ENCODE measurements at places on chromosomes 7 and 10.

GRCh38 chr10:18303851-18304801 lies 163.9 kb downstream of the CACNB2 start:
- no peak for DNase-seq

DNA sequence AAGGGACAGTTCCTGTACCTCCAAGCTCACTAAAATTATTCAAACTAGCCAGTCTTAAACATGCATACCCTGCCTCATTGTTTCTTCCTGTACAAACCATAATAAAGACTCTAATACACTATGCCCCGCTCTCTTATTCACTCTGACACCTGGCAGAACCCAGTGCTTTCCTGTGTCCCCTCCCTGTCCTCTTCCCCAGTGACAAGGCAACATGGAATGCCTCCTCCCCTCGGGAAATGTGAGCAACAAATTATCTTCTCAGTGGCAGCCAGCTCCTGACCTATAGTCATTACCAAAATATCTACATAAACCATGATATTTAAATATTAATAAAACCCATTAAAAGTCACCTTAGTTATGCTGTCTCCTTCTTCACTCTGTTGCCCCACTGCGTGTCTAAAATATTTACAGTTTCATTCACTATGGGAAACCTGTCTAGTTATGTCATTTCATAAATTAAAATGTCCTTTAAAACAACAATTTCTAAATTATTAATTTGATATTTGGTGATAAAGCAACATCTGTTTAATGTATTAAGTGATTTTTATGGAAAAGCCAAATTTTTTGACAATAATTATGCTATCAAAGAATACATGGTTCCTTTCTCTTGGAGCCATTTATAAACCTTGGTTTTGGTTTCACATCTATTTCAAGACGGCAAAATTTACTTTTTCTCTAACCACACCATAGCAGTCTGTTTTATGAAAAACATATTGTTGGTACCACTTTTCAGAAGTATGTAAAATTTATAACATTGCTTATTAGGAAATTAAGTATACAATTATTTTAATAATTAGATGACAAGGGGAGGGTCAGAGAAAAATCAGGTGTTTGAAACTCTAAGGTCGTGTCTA lies 1355.2 kb downstream of the XPNPEP1 start:
- DNase-seq = no peak

DNA sequence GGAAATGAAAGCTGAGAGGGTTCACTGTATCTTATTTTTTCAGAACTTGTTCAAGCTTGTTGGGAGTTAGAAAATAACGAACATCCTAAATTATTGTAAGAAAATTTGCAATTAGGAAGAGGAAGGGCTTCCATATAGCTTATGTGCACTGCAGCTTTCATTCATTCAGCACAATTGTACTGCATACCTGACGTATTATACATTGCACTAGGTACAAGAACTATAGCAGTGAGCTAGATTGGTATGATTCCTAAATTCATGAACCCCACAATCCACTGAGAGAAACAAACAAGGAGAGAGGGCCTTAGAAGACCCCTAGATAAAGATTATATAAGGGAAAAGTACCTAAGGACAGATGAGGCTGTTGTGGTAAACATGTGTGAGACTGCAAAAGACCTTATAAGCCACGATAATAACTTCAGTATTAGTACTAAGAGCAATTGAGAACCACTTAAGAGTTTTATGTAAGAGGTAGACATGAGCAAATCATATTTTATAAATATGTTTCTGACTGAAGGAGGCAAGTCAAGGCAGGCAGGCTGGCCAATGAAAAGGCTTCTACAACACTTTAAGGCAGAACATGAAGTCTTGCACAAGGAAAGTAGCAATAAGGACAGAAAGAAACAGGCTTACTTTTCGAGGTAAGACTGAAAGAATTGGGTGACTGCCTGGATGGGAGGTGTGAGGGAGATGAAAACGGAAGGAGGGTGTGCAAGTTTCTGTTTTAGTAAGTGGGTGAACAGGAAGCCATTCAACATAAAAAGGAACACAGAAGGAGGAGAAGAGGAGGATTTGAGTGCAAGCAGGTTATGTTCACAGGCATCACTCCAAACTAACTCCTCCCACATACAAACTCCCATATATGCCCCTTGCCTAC lies 77.9 kb upstream of the LRRN3 start:
- peak; percentile 26 for DNase-seq

DNA sequence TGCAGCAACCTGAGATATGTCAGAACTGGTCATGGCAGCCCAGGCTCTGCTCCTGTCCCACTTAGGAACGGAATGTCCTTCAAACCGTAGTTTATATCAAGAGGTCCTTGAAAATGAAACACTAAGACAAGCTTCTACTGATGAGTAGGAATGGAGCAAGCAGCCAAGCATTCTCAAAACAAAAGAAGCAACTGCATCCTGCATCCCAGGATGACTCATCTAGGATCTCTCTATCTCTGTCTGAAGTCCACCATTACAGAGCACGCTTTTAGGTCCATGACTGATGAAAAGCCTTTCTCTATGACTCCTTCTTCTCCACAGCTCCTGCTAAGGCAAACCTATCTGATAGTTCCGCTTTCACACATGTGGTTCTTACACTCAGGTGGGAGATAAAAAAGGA lies 16.3 kb downstream of the MBL2 start:
- DNase-seq = no peak

- no peak for DNase-seq
Observed at GRCh38 chr10:97059006-97059871, 126.5 kb downstream of the SLIT1 start.

DNA sequence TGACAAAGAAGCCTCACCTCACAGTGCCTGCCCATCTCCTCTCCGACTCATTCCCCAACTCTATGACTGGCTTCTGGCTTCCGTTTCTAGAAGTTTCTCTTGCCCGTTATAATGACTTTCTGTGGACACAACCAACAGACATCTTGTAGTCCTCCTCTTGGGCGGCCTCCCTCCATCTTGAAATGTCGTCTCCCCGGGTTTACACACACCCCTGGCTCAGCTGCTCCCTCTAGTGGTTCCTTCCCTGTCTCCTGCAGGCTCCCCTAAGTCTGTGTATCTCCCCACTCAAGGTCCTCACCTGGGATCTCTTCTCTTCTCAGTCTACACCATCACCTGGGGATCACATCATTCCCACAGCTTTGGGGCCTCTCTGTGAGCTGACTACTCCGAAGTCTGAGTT lies 123.4 kb upstream of the NEBL start:
- no peak for DNase-seq

DNA sequence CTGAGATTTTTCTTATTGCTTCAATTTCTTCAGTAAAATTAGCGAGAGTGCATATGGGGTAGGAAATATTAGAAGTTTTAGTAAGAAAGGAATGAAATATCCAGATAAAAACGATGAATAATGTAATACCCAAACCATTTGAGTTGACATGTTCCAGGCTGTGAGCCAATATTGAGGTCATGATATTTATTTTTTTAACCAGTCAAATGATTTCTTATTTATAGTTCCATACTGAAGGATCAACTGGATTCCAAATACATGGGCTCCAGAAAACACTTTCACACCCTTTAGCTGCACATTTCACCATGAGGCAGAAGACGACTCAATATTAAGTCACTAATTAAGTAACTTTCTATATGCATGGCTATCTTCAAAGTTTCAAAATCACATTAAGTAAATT lies 312.5 kb downstream of the PPP1R3A start:
- DNase-seq = no peak

GRCh38 chr7:149799397-149800168 lies 26.2 kb upstream of the ZNF467 start:
- peak; percentile 57 for DNase-seq

GRCh38 chr7:68573271-68574005 lies 1024.8 kb upstream of the AUTS2 start:
- no peak for DNase-seq

GRCh38 chr10:15515202-15515601 lies 144.1 kb upstream of the FAM171A1 start:
- no peak for DNase-seq

- no peak for DNase-seq
Observed at GRCh38 chr10:5988336-5988920, 11.1 kb upstream of the IL15RA start.

GRCh38 chr10:114743521-114744231 lies 77.9 kb upstream of the FHIP2A start:
- DNase-seq = no peak

GRCh38 chr10:43683451-43684291 lies 35.0 kb upstream of the ZNF32 start:
- DNase-seq = peak; percentile 4

DNA sequence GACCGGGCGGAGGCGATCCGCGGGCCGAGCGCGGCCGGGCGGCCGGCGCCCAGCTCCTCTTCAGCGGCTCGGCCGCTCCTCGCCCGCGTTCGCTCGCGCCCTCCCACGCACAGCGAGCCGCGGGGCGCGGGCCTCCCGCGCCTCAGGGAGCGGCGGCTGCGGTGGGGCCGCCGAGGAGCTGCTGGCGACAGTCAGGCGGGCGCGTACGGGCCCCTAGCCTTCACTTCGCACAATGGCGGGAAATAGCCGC lies at the start of gene MCMBP:
TSS of gene MCMBP (minus strand) at position 234 of the 250 bp plus-strand sequence. CDS start 259 bp downstream, outside the sequence.
- DNase-seq = no peak

GRCh38 chr7:46565253-46566096 lies 644.4 kb upstream of the IGFBP3 start:
- DNase-seq = no peak

- DNase-seq = no peak
Observed at GRCh38 chr10:93818086-93818485, 60.4 kb downstream of the LGI1 start.

DNA sequence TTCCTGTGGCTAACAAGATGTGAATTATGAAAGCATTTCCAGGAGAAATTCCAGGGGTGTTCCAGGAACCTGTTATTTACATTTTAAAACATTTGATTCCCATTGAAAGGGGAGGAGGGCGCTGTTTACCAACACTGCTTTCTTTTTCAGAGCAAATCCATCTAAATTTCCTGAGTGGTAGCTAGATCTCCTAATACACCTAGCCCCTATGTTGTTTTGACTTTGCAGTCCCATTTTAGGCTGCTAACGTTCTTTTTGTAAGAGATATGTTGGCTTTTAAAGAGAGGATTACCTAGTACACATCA lies 130.8 kb downstream of the TCF7L2 start:
- no peak for DNase-seq

GRCh38 chr7:125775317-125775716 lies 845.7 kb upstream of the POT1 start:
- DNase-seq = no peak

DNA sequence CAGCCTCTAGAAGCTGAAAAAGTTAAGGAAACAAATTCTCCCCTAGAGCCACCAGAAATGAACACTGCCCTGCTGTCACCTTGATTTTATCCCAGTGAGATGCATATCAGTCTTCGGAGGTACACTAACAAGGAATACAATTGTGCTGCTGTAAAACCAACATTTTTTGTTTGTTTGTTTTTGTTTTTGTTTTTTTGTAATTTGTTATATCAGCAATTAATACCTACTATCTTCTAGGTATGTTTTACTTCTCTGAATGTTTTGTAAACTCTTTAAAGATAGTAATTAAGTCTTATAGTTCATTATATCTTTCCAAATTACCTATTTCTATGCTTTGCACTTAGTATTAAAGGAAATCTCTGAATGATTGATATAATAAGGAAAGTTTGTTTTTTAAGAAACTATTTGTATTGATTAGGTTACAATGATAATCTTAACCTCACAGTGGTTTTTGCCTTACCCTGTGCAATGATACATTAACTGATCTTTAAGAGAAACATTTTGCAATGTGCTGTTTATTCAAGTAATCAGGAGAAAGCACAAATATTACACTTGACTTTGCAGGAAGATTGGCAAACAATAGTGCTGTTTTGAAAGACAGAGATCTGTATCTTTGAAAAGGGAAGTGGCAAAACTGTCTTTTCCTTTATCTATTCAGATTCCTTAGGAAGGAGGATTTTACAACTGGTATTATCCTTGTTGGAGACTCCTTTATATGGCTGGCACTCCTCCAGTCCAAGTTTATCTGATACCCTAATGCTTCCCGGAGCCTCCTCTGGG lies 11.3 kb upstream of the HGF start:
- no peak for DNase-seq

GRCh38 chr10:80535671-80536360 lies 1.9 kb upstream of the SH2D4B start:
- peak; percentile 76 for DNase-seq

GRCh38 chr10:63666836-63667383 lies 145.7 kb downstream of the REEP3 start:
- no peak for DNase-seq

DNA sequence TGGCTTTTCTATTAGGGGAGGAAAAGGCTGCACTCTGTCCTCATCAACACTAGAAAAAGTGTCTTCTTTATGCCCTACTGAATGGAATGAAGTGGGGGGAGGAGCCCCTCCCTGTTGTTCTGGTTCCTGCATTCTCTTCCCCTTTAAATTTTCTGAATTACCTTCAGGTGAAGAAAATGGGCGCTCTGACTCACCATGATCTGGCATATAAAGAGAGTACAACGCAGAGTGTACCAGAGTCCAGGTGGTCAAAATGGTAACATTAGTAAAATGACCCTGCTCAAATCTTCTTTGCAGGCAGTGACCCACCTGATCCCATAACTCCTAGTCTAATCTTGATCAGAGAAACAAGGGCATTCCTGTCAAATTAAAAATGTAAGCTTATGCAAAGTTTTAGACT lies 80.7 kb downstream of the THSD7A start:
- no peak for DNase-seq

- DNase-seq = no peak
Observed at GRCh38 chr7:18859318-18859717, 258.1 kb downstream of the TWIST1 start.

DNA sequence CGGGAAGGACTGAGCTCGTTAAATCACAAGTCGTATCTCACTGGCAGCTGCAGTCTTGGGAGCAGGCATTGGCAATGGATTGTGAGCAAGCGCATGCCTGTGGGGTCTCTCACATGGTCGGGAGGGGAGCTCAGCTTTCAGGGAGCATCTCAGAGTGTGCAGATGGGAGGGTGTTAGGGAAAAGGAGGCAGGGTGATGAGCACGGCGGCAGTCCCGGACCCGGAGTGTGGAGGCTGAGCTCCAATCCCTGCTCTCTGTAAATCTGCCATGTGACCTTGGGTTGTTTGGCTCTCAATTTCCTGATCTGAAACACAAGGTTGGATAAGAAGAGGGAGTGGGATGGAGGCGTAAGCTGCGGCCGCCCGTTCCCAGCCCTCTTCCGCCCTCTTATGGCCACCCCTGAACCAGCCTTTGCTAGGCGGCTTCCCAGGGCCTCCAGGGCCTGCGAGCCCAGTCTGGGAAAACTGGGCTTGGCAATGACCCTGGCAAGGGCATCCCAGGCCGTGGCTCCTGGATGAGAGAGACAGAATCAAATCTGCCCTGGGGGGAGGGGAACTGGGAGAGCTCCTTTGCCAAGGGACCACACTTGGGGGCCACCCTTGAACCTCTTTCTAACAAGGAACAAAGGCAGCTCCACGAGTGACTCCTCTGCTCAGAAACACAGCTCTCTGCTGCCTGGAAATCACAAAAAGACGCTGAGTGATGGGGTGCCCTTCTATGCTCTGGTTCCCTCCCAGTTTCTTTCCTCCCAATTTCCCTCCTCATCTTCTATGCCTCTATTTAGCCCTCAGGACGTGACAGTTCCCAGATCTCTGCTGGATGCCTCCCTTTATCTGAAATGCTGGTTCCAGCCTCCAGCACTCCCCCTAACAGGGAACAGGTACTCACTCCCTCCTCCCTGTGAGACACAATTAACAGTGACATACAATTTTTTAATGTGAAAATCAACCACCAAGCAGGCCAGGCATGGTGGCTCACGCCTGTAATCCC lies 41.7 kb upstream of the LOXL4 start:
- no peak for DNase-seq

- DNase-seq = no peak
Observed at GRCh38 chr10:86077271-86077670, 289.3 kb downstream of the GRID1 start.

- peak; percentile 31 for DNase-seq
Observed at GRCh38 chr10:112115781-112116385, 67.7 kb downstream of the GPAM start.

All from CD4-positive, alpha-beta T cell treated with Interleukin-2 at 100 ng/mL for 4 hours (primary cell).